ENCODE measurements at places on chromosomes 4 and X. TPM values are rescaled to one million over a fixed set of nuclear protein-coding genes. Genes with fewer than 3 reads are reported as not detected.

GRCh38 chr4:101987623-101988243 is 197.2 kb downstream of the BANK1 start:
- no peak for DNase-seq

GRCh38 chr4:127113844-127114362 is 518.9 kb upstream of the INTU start:
- no peak for DNase-seq

OPHN1 gene
- total RNA-seq, result 3.5 TPM

CCDC120 gene
- 11.8 TPM for total RNA-seq

DNA sequence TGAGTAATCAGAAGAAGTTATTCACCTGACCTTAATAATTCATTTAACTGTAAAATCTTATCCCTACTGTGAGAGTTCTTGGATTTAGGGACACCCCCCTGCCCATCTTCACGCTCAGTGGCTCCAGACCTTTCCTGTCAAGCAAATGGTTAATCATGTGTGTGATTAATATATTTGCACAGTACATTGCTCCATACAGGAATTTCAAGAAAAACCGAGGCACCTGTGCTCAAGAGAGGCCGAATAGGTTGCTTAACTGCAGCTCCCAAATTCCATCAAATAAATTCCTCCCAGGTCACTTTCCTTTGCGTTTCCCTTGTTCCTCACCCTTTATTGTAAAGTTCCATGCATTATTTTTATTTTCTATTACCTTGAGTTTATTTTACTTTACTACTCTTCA is 119.5 kb downstream of the STOX2 start:
- no peak for DNase-seq

GRCh38 chr4:121998024-121998423 is 46.2 kb upstream of the TRPC3 start:
- DNase-seq, result no peak

GRCh38 chr4:48149827-48150370 is 15.8 kb upstream of the TXK start:
- no peak for DNase-seq

- DNase-seq, result no peak
Measured at GRCh38 chr4:137129441-137129840, 402.9 kb downstream of the PCDH18 start.

TXK gene
- total RNA-seq, result not detected

GAGE12J gene
- total RNA-seq, result not detected

SULT1B1 gene
- not detected for total RNA-seq

DNA sequence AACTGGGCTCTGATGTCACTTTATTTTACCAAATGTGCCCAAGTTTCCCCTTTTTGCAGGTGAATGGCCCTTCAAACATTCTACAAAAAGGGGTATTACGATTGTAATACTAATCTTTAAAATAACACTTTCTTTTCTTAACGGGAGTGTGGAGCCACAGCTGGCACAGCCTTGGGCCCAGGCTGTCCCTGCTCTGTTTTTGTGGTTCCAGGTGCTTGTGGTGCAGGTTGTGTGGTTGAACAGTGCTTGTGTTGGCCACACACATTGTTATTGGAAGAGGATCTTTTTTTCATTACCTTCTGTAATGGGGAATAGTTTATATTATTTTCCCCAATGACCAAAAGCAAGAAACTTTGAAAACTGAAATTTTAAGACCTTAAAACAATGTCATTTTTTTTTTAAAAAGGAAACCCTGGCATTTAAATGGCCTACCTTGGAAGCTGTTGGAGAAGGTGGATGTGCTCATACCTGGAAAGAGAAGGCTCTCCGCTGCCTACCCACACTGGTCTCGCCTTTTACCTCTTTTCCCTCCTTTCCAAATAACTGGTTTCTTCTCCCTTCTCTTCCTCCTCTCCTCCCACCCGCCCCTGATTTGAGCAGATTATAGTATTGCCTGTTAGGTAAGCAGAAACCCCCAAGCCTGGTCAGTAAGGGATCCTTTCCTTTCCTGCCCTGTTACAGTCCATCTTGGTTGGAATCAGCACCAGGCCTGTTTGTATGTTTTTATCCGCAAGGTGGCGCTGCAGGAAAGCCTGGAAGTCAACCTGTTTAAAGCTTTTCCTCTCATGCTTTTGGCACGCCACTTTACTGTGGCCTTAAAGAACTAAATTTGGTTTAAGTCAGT is 28.6 kb downstream of the HADH start:
- peak; percentile 19 for DNase-seq

DNA sequence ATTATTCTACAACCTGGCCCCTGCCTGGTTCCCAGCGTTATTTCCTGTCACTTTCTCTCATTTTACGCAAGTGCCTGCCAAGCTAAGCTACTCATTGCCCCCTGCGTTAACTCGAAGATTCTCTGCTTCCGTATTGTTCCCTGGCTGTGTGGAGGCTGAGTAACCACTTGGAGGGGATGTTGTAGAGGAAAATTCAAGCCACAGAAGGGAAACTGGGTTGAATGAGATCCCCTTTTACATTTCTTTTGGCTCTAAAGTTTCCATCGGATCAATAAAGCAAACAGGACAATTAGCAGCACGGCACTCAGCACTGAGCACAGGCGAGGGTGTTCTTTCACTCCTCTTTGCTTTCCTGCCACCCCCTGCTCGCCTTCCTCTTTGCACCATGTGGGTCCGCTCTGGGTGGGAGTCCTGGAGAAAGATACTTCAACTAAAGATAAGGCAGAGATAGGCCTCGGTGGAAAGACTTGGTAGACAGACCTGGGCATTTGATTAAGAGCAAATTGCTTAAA is 4.2 kb upstream of the TMSB4X start:
- no peak for DNase-seq

DNA sequence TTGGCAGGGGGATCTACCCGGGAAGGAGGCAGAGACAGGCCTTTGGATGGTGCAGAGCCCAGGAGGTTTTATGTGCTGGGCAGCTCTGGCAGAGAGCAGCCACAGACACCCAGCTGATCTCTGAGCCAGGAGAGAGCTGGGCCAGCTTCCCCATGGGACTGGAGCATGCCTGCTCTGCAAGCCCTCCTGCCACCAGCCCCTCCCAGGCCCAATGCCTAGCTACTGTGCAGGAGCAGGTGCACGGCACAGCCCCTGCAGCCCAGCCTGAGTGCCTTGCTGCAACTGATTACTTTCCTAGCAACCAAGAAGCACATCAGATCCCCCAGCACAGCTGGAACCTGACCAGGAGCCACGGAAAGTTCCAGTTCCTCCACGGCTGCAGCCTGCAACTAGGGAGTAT is 57.8 kb upstream of the BEND2 start:
- DNase-seq, result no peak

- no peak for DNase-seq
Measured at GRCh38 chr4:42915484-42915883, 23.0 kb downstream of the GRXCR1 start.

NHSL2 gene
- 7.2 TPM for total RNA-seq

DNA sequence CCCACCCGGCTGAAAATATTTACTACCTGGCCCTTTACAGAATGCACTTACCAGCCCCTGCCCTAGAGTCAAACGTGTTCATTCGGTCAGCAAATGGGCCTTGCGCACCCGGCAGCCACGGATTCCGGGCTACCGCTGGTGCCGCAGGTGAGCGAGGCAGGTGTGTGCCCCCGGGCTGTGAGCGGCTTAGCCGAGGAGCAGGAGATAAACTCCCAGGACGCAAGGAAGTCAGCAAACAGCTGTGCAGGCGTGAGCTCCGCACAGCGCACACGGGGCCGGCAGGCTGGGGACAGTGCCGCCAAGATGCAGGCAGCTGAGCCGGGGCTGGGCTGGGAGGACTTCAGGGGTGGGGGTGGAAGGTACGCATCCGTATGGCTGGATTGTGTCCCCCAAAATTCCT is 211.2 kb upstream of the PSAPL1 start:
- no peak for DNase-seq

GRCh38 chr4:77268108-77268507 is 111.1 kb downstream of the CCNG2 start:
- DNase-seq, result no peak

GRCh38 chr4:41935652-41936021 is 408 bp downstream of the TMEM33 start:
- DNase-seq, result no peak

- no peak for DNase-seq
Measured at GRCh38 chrX:46587753-46588171, 14.2 kb downstream of the CHST7 start.

GRCh38 chrX:108699368-108699767 is 37.0 kb downstream of the IRS4 start:
- DNase-seq, result no peak

GRCh38 chr4:7736436-7737267 is 203.0 kb downstream of the AFAP1 start:
- DNase-seq, result no peak

DNA sequence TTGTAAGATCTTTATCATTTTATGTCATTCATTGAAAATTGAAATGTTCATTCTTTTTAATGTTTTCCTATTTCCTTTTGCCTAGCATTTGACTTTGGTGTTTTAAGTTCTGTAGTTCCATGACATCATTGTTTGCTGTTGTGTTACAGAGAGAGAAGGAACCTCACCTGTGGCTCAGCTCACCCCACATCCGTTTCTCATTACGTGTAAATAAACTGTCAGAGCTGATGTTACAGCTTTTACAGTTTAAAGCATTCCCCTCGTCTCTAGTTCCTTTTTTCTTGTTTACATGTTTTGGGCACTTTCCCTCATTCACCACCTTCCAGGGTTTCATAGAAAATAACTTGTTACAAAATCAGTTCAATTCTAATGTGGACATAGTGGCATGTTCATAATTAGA is 137.2 kb downstream of the FNIP2 start:
- no peak for DNase-seq

GRCh38 chrX:155086202-155086840 is 15.0 kb downstream of the BRCC3 start:
- DNase-seq, result peak; percentile 63

- DNase-seq, result no peak
Measured at GRCh38 chr4:32460972-32461371, 1740.8 kb downstream of the PCDH7 start.

SLC4A4 gene
- 1.2 TPM for total RNA-seq

DNA sequence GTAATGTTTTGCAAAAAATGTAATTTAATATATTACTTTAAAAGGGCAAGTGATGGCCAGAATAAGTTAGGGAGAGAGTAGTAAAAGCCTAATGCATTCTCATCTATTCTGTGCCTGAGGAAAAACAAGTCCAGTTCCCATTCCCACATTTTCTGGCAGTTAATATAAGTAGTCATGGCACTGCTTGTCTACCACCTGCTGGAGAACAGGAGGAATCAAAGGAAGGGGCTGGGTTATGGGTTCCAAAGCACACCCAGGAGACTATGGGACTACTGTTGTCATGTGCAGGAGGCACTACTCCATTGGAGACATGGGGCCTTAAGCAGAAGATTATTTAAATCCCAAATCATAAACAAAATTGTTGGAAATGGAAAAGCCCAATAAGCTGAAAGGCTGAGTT is 2618.6 kb downstream of the ARAP2 start:
- DNase-seq, result no peak

- DNase-seq, result no peak
Measured at GRCh38 chr4:129246145-129246544, 150.2 kb downstream of the C4orf33 start.

GAGE2A gene
- total RNA-seq, result not detected

- no peak for DNase-seq
Measured at GRCh38 chr4:148854203-148854602, 412.0 kb upstream of the NR3C2 start.

GRCh38 chrX:41153957-41154356 is 68.7 kb downstream of the USP9X start:
- DNase-seq, result no peak

TCEAL1 gene
- total RNA-seq, result 3.9 TPM

- no peak for DNase-seq
Measured at GRCh38 chrX:136130931-136131833, 16.2 kb upstream of the FHL1 start.

DNA sequence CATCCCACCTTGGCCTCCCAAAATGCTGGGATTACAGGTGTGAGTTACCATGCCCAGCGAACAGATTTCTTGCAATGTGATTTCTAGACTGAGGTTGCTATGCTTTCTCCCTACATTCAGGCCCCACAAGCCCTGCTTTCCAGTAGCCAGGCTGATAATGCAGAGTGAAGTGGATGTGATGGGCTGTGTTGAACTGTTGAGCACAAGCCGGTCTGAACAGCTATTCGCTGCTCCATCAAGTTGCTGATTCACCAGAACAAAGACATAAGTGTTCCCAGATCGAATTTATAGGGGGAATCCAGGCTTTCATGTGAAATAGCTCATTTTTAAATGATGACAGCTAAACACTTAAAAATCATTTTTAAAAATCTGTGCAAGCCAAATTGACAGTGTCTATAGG is 8.0 kb downstream of the NIPAL1 start:
- DNase-seq, result no peak

GRCh38 chrX:24703185-24703494 is 9.4 kb downstream of the POLA1 start:
- DNase-seq, result no peak

TMEM35A gene
- total RNA-seq, result 5.5 TPM

AKAP14 gene
- total RNA-seq, result 1.3 TPM

- DNase-seq, result no peak
Measured at GRCh38 chr4:186040316-186040715, 28.6 kb upstream of the TLR3 start.

CEP44 gene
- 15.6 TPM for total RNA-seq

OPN1MW3 gene
- total RNA-seq, result not detected

DNA sequence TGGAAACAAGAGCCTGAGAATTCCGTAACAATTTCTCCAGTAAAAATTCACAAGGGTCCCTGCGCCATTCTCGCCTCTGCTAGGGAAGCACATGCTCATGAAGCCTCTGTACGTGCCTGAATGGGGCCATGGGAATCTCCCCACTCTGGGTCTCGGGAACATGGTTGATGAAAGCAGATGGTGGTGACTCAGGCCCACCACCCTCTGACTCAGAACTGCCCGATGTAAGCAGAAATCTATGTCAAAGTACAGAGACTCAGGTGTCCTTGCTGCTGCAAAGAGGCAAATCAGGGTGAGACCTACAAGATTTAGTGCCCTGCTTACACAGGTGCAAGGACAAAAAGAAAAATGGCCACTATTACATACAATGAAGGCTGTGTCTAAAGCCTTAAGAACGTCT is 65.0 kb downstream of the SCD5 start:
- no peak for DNase-seq

DNA sequence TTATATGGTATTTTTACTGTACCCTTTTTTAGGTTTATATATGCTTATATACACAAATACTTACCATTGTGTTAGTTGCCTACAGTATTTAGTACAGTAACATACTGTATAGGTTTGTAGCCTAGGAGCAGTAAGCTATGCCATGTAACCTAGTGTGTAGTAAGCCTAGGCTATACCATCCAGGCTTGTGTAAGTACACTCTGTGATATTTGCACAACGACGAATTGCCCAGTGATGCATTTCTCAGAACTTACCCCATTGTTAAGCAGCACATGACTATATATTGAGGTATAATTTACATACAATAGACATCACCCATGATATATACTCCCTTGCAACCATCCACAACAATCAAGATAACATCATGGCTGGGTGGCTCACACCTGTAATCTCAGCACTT is 40.1 kb downstream of the STAG2 start:
- no peak for DNase-seq

GRCh38 chr4:147547314-147548056 is 66.6 kb downstream of the EDNRA start:
- no peak for DNase-seq

DNA sequence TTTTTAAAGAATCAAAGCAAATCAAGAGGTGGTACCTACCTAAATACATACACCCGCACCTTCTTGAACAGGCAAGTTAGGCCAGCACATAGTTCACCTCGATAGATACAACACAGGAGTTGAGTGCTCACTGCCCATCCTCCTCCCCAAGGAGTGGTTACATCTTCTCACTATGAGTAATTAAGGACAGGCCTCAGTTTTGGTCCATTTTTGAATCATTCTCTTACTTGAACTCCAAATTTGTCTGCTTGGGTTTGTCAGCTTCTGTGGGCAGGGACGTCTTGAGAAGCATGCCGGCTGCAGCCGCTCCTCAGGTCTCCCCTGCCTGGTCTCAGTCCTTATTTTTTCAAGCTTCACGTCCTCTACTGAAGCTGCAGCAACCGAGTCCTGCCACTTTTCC is 190.6 kb upstream of the RBPJ start:
- no peak for DNase-seq

Data from H1 (cell line).